ENCODE measurements at places on chromosomes 16 and 17.

GRCh38 chr16:55658898-55659420, 3.2 kb downstream of the SLC6A2 start:
- DNase-seq: no peak

DNA sequence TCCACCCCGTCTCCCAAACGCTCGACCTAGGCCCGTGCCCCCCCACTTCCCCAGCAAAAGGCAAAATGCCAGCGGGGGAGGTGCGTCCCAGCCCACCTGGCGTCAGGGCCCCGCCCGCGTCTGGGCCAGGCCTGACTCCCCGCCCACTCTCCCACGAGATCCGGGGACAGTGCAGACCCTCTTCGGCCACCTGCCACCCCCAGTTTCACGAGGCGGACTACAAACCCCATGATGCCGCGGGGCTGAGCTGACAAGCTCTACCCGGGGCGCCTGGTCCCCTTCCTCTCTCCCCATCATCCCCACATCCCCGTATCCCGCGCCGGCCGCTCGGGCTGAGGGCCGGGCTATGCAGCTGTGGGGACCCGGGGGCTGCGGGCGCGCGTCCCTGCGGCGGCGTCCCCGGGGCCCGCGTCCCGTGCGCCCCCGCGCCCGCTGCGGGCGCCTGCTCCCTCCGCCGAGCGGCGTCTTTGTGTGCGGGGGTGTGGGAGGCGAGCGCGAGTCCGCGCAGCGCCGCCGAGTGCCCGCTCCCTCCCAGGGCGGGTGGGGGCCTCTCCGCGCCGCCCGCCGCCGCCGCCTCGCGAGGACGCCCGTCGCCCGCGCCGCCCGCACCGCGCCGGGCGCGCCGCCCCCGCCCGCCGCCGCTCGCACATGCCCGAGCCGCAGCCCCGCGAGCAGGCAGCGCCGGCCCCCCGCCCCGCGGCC, at the start of gene ANKRD13B:
Gene ANKRD13B (plus strand): TSS at position 283 of the 702 bp plus-strand sequence. CDS start 490 bp downstream, outside the sequence.
- peak; percentile 59 for DNase-seq

DNA sequence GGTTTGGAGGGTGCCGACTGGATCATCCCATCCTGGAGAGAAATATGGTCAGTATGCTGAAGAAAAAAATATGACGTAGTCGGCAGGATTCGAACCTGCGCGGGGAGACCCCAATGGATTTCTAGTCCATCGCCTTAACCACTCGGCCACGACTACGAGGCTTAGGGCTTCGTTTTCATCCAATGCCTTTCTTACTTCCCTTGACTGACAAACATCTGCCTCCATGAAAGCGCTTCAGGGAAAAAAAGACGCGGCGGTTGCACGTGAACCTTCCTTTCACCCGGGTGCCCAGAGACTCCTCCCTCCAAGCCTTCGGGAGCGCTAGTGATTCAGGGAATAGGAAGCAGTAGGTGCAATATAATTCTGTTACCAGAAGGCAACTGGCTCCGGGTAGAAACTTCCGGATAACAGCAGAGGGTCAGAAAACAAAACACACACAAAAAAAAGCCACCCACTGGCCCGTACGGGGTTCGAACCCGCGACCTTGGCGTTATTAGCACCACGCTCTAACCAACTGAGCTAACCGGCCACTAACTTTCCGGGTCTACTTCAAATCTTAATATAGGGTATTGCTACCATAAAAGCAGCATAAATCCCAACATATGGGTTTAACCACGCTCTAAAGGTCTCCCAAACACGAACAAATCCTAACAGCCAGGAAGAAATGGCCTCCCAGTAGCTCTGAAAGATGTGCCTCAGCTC, 16.3 kb upstream of the AURKB start:
- peak; percentile 60 for DNase-seq

DNA sequence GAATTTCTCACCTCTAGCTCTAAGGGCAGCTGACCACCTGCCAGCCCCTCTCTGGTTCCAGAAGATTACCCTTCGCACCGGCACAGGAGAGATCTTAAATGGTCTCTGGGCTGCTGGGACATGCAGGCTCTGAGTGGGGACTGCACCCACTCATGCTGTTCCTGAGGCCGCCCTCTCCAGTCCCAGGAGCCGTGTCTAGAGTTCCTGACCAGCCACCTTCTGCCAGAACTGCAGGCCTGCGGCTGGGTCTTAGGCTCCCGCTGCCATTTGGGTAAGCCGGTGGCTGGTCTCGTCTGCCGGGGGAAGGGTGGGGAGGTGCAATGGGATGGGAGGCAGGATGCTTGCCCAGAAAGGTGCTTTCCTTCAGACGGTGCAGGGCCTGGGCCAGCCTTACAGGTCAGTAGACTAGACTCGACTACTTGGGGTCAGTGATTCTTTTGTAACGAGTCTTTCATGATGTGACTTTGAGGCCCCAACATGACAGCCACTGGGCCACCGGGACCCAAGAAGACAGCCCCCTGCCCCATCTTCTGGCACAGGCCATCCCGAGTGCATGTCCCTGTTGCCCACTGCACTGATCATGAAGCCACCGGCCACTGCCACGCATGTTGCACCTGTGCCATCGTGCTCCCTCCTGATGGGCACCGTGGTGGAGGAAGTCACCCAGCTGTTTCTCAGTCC, 26.4 kb downstream of the B9D1 start:
- no peak for DNase-seq

DNA sequence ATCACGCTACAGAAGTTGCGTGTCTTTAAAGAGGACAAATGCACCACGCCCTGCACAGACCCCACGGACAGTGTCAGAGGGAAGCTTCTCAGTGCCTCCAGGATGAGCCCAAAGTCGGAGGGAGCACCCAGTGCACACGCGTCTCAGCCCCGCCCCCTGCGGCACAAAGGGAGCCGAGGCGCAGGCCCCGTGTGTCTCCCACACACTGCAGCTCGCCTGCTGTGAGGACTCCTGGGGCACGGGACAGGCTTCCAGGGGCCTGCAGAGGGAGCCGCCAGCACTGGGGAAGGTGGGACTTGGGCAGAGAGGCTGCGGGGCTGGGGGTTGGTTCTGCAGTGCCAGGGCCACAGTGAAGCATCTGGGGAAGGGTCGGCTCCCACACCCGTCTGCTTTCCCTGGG, 77.4 kb downstream of the LMF1 start:
- no peak for DNase-seq

DNA sequence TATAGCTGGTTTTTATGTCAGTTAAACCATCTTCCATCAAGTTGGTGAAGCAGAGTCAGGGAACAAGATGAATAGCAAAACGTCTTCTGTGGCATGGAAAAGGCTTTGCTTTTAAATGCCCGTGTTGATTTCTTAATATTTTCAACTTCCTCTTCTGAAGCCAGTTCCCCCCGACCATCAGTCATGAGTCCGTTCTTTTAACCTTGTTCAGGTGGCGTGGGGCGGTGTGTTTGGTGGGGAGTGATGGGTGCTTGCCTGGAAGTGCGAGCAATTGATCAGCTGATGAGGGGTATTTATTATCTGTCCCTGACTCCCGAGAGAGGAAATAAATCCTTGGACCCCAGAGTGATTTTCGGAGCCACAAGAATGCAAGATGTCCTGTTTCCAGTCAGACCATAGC, 147.1 kb downstream of the WWOX start:
- no peak for DNase-seq

GRCh38 chr17:35768797-35769196, 8.1 kb downstream of the C17orf50 start:
- no peak for DNase-seq

GRCh38 chr16:30534368-30535105, at the start of gene ZNF747:
Gene ZNF747 (minus strand): TSS chr16:30534858. CDS start chr16:30534679, 179 bp downstream.
- peak; percentile 92 for DNase-seq

- no peak for DNase-seq
Observed at GRCh38 chr16:56814537-56815432, 50.2 kb upstream of the SLC12A3 start.

DNA sequence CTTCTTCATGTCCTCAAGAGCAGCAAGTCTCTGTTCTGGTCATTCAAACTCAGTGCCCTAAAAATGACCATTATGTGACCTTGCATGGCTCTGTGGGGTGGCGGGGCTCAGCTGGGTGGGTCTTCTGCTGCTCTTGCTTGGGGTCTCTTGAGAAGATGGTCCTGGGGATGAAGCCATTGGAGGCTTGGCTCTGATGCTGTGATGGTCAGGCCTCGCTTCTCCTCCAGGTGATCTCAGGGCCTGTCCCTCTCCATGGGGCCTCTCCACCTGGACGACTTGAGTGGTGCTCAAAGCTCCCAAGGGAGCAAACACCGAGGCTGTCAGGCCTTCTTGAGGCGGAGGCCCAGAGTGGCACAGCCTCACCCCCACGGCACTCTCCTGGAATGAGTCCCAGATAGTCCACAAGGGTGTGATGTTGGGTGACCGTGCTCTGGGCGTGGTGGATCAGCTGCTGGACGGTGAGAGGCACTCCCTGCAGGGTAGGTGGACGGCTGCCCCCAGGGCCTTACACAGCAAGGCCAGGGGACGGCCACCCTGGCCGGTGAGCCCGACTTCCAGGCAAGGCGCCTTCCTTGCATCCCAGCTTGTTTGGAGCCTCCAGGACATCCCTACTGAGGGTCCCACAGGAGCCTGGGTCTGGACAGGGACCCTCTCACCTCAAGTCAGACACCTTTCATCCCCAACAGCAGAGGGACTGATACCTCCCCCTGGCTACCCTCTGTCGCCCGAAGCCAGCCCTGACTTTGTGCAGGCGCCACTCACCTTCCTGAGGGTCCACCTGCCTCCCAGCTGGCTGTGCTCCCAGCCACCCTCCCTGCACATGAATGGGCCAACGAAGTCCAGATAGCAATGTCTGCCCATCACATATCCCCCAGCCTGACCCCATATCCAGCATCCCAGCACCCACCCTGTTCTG, 48.7 kb downstream of the USP22 start:
- DNase-seq: no peak

GRCh38 chr17:82062076-82062983, 3.3 kb downstream of the DUS1L start:
- peak; percentile 1 for DNase-seq

GRCh38 chr16:89115216-89115861, 21.7 kb downstream of the ACSF3 start:
- peak; percentile 79 for DNase-seq

- no peak for DNase-seq
Observed at GRCh38 chr16:65099607-65100006, 22.3 kb downstream of the CDH11 start.

DNA sequence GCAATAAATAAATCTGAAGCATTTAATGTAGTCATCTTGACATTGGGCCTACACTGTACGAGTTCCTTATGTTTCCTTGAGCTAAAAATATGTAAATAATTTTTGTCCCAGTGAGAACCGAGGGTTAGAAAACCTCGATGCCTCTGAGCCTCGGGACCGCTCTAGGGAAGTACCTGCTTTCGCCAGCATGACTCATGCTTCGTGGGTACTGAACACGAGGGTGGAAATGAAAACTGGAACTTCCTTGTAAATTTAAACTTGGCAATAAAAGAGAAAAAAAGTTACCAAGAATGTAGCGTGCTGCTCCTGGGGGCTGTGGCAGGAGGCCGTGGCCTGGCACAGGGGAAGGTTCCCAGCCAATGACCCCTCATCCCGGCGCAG, 74.1 kb downstream of the SOCS1 start:
- peak; percentile 58 for DNase-seq

- no peak for DNase-seq
Observed at GRCh38 chr17:48051706-48052486, 3.7 kb downstream of the NFE2L1 start.

DNA sequence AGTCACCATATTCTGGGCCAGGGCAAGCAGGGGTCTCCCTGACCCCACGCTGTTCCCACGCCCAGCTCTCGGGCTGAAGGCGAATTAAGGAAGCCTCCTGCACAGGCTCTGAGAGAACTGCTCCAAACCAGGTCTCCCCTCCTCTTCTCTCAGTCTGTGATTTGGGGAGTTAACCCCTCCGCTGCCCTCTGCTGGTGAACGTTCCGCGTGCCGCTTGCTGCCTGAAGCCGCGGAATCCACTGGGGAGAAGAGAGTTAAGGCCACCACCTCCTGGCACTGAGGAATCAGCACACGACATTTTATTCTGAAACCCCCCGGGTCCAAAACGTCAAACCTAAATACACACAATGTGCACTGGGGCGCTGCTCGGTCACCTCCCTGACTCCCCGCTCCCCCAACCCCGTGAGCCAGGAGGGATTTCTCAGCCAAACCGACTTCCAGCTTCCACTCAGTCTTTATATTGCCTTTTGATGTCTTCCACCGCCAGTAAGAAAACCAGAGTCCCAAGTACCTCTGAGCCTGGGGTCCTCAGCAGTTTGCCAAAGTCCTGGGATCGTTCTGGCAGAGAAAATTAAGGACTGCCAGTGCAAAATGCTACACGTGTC, 54.4 kb upstream of the RCVRN start:
- DNase-seq: peak; percentile 36

- DNase-seq: no peak
Observed at GRCh38 chr17:79865351-79866210, 26.3 kb upstream of the CBX4 start.

DNA sequence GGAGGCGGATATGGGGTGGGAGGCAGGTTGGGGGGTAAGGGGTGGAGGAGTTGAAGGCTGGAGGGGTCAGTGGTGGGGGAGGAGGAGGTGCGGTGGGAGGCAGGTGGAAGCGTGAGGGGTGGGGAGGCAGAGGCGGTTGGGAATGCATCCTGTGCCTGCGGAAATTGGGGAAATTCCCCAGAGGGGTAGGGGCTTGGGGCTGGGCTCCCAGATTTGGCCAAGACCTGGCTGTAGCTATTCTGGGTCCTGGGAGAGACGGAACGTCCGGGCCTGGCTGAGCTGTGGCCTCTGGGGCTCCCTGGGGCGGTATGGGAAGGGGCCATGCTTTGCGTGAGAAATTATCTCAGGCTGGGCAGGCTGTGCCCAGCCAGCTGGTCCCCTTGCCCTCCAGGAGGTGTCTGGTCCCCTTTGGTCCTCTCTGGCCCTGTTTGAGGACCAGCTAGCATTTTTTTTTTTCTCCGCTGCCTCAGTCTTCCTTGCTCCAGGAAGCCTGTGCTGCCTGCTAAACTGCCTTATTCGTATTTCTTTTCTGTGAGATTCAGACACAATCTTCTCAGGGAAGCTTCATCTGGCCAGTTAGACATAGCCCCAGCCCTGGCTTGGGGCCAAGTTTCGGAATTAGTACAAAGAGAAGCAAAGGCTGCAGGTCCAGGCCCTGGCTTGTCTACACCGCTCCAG, 7.3 kb upstream of the TRPV2 start:
- DNase-seq: peak; percentile 25

- DNase-seq: no peak
Observed at GRCh38 chr16:67226295-67226803, 581 bp upstream of the TMEM208 start.

- DNase-seq: no peak
Observed at GRCh38 chr16:16073891-16074881, 124.8 kb downstream of the ABCC1 start.

GRCh38 chr16:68696514-68696913, 40.6 kb upstream of the CDH1 start:
- no peak for DNase-seq

GRCh38 chr16:6484081-6484480, 848.6 kb upstream of the RBFOX1 start:
- no peak for DNase-seq

DNA sequence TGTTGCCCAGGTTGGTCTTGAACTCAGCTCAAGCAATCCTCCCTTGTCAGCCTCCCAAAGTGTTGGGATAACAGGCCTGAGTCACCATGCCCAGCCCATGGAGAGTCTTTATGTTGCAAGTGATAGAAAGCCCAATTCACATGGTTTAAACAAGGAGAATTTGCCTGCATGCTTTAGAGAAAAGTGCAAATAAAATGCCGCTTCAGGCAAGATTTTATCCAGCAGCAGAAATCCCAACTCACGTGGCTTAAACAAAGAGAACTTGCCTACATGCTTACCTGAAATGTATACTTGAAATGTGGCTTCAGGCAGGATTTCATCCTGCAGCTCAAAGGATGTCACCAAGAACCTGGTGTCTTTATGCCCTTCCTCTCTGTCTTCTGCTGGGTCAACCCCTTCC, 28.8 kb upstream of the XYLT2 start:
- DNase-seq: no peak

Data from stimulated activated CD4-positive, alpha-beta T cell treated with anti-CD3 and anti-CD28 coated beads, Interleukin-2, amount 100 ng/mL, for 24 hours (primary cell).